ENCODE measurements at places on chromosomes 11 and 22.

- DNase-seq: no peak
Observed at GRCh38 chr11:82494988-82495432, 238.7 kb downstream of the FAM181B start.

DNA sequence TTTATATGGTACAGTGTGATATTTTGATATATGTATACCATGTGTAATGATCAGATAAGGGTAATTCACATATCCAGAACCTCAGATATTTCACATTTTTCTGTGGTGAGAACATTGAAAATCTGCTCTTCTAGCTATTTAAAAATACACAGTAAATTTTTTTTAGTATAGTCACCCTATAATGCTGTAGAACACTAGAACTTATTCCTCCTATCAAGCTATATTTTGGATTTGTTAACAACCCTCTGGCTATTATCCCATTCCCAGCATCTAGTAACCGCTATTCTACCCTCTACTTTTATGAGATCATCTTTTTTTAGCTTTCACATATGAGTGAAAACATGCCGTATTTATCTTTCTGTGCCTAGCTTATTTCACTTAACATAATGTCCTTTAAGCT lies 65.5 kb upstream of the SYT9 start:
- DNase-seq: no peak

GRCh38 chr11:40306938-40307548 lies 1152.4 kb downstream of the LRRC4C start:
- DNase-seq: peak; percentile 32

- no peak for DNase-seq
Observed at GRCh38 chr11:126468102-126468521, 112.6 kb downstream of the ST3GAL4 start.

DNA sequence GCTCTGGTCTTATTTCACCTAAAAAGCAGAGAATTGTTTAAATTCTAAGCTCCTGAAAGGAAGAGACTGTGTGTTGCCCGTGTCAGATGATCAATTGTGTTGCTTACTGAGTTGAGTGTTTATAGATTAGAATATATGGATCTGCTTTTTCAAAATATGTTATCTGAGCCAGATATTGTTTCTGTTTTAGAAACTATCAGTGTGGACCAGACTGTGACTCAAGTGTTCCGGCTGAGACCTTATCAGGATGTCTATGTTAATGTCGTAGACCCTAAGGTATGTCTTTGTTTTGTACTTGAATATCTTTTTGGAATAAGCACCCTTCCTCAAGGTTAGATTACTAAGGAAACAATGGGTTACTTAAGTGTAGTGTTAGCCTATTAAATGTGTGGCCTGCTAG lies 11.0 kb downstream of the DEPDC5 start:
- no peak for DNase-seq

DNA sequence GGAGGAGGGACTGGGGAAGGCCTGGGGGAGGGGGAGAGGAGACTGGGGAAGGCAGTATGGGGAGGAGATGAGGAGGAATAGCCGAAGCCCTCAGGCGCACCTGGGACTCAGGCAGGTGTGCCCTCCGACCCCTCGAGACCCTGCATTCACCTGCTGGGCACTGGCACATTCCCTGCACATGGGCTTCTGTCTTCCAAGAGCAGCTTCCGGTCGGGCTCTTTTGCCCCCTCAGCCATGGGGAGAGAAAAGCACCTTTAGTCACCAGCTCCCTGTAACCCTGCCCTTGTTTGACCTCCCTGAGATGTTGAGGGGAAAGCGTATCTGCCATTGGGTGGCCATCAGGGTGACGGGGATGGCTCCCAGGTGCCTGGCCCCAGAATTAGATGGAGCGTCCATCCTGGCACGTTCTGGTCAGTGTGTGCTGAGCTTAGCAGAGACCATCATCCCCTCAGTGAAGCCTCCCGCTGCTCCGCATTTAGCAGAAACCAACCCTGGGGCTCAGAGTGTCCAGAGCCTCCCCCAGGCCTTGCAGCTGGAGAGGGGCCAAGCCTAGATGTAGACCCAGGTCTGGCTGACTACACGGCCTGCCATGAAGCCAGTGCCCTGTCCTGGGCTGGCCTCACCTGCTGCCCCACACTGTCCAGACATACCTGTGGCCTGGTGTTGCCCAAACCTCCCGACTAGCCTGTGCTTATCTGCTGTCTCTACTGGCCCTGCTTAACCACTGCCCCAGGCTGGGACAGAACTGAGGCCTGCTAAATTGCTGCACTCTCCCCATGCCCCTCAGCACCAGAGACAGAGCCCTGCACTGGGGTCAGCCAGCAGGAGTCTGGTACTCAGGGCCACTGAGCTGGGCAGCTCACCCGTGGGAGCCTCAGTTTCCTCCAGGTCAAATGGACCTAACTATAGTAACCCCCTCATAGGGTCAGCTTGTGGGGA lies 6.2 kb downstream of the ANO1 start:
- no peak for DNase-seq

DNA sequence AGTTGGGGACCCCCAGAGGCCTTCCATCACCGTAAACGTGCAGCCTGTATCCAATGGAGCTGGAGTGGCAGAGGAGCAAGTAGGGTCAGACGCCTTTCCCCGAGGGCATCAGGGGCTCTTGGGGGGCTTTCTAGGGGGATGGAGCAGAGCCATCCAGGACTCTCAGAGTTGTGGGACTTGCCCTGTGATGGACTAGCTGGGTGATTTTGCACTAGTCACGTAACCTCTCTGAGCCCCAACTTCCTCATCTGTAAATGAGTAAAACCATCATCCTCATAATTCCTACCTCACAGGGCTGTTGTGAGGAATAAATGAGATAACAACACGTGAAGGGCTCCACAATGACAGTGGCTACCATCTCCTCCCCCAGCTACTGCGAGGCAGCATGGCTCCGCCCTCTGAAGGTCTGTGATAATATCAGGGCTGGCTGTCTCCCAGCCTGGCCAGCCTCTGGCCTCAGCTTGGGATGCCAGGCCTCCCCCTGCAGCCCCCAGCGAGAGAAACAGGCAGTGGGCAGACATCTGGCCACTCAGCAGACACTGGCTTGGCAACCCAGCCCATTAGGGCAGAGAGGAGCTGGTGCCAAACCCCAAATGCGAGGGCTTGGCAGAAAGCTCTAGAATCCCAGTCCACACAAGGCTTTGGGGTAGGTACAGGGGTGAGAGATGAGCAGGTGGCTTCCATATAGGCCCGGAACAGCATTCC lies 6.7 kb downstream of the USP2 start:
- peak; percentile 78 for DNase-seq

DNA sequence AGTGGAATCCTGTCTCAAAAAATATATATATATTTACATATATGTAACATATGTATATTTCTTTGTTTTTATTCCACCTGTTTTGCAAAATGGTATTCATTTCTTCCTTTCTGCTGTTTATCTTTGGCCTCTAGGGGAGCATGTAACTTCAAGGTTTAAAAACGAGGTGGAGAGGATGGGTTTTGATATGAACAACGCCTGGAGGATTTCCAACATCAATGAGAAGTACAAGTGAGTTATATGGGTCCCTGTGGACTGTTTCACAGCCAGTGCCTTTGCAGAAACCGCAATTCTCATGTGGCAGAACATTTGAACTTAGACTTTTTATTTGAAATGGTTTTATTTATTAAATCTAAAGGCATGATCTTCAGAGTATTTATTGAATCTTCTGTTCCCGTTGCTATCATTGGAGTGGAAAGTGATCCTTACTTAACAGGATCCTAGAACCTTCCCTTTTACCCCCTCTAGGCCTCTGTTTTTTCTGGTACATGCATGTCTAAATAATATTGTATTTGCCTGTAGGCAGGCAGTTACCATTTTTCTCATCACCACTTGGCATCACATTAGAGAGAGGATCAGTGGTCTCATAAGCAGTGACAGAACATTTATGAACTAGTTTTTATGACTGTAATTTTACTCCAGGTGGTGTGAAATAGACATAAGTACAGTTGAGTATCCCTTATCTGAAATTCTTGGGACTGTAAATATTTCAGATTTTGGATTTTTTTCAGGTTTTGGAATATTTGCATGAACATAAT lies 81.5 kb upstream of the HORMAD2 start:
- DNase-seq: no peak

- DNase-seq: no peak
Observed at GRCh38 chr11:74248469-74248868, 63.0 kb downstream of the P4HA3 start.

- DNase-seq: peak; percentile 1
Observed at GRCh38 chr11:8533332-8533731, 60.7 kb downstream of the STK33 start.

DNA sequence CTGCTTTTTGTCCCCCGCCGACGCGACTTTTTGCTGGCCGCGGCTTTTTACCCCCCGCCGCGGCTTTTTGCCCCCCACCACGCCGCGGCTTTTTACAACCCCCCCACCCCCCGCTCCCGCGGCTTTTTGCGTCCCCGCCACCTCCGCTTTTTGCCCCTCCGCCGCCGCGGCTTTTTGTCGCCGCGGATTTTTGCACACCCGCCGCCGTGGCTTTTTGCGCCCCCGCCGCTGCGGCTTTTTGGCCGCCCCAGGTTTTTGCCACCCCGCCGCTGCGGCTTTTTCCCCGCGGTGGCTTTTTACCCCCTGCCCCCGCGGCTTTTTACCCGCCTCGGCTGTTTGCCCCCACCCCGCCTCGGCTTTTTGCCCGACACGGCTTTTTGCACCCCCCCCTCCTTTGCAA lies 205.5 kb downstream of the CCT8L2 start:
- no peak for DNase-seq

- no peak for DNase-seq
Observed at GRCh38 chr11:36933481-36933880, 335.4 kb upstream of the RAG2 start.

DNA sequence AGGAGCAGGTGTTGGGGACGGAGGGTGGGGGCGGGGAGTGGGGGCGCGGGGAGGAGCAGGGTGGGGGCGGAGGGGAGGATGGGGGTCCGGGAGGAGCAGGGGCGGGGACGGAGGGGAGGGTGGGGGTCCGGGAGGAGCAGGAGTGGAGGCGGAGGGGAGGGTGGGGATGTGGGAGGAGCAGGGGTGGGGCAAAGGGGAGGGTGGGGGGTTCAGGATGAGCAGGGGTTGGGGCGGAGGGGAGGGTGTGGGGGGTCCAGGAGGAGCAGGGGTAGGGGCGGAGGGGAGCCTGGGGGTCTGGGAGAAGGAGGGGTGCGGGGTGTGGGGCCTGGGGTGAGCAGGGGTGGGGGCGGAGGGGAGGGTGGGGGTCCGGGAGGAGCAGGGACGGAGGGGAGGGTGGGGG lies 17.1 kb downstream of the CRELD2 start:
- no peak for DNase-seq

DNA sequence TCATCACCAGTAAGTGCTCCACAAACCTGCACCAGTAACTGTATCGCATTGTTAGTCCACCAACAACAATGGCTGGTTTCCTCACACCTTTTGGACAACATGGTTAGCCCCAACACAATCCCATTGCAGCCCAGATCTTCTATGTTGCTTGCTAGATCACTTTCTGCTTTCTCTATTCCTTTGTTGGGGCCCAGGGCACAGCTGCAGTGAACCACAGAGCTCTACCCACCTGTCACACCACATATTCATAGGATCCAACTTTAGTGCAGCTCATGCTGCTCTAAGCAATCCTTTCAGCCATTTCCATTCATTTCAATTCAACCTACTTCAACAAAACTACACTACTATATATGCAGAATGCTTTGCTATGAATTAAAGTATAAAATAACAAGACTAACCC lies 364.3 kb downstream of the DCDC1 start:
- no peak for DNase-seq

GRCh38 chr11:45795379-45795778 lies 9.6 kb upstream of the SLC35C1 start:
- no peak for DNase-seq

DNA sequence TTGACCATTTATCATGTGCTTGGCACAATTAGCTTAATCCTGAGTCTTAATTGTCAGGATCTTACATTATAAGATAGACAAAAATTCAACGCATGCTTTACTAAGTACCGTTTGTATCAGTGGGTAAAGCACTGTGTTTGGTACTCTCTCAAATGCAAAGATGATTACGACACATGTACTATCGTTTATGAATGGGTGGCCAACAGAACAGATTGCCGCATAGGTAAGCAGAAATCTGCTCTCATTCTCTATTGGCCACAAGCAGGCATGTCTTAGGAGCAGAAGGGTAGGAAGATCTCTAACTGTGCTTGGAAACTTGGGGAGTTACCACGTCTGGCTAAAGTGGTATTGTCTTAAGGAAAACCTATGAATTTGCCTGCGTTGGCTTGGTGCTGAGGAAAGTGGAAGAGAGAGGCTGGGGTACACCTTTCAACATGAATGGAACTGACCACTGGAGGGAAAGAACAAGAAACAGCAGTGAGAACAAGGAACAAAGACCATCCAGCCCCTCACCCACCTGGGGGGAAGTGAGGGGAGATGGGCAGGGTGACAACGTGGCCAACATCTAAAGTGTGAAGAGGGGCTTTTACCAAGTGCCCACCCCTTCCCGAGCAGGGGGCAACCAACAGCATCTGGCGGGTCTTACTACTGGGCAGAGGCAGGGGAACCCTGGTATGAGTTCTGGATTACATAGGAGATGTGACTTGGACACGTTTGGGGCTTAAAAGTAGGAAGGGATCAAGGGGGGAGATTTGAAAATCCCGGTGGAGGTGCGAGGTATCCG lies 1.0 kb upstream of the TUBA8 start:
- no peak for DNase-seq

DNA sequence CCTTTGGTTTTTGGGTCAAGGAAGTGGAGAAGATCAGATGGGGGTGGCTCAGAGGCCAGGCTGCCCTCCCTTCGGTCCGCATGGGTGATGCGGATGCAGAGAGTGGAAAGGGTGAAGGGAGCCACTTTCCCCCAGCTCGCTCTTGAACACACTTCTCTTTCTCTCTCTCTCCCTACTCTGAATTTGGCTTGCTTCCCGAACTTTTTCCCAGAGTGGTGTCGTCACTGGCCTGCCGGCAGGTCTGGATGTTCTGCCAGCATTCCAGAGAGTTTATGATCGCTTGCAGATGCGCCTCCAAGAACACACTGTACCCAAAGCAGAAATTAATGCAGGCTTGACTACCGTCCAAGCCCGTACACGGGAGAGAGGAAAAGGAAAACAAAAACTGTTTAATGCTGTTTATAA lies 103.2 kb downstream of the ZBTB16 start:
- peak; percentile 99 for DNase-seq

DNA sequence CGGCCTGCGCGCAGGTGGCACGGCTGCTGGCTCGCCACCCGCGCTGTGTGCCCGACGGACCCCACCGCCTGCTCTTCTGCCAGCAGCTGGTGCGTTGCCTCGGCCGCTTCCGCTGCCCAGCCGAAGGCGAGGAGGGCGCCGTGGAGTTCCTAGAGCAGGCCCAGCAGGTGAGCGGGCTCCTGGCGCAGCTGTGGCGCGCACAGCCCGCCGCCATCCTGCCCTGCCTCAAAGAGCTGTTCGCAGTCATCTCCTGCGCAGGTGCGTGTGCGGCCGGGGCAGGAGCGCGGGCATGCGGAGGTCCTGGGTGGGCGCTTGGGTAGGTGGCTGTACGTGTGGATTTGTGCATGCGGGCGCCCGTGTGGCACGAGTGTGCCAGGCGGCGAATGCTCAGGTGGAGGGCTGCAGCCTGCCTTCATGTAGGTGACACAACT lies 8.0 kb downstream of the USP35 start:
- no peak for DNase-seq

- no peak for DNase-seq
Observed at GRCh38 chr11:7648264-7648663, 25.0 kb downstream of the CYB5R2 start.
